CD4-positive, alpha-beta T cell treated with Interleukin-12 subunit alpha and Interleukin-12 subunit beta, for 1 hour (primary cell): ENCODE measurements at places on chromosomes 4 and X.

DNA sequence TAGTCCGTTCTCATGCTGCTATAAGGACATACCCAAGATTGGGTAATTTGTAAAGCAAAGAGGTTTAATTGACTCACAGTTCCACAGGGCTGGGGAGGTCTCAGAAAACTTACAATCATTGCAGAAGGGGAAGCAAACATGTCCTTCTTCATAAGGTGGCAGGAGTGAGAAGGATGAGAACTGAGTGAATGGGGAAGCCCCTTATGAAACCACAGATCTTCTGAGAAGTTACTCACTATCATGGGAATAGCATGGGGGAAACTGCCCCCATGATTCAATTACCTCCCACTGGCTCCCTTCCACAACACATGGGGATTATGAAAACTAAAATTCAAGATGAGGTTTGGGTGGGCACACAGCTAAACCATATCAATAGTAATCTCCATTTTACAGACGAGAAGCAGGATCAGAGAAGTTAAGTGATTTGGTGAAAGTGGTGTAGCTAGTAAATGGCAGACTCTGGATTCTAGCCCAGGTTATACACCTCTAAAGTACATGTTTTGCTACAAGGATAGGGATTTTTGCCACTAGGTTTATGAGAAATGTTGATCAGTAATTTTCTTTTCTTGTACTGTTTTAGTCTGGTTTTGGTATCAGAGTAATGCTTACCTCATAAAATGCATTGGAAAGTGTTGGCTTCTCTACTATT is 47.3 kb upstream of the C1GALT1C1 start:
- no peak for DNase-seq

- no peak for DNase-seq
Observed at GRCh38 chrX:69317721-69318120, 152.5 kb upstream of the PJA1 start.

GRCh38 chrX:115147220-115147619 is 42.0 kb upstream of the RBMXL3 start:
- no peak for DNase-seq

GRCh38 chr4:3212391-3213105 is 36.4 kb upstream of the MSANTD1 start:
- DNase-seq: no peak

DNA sequence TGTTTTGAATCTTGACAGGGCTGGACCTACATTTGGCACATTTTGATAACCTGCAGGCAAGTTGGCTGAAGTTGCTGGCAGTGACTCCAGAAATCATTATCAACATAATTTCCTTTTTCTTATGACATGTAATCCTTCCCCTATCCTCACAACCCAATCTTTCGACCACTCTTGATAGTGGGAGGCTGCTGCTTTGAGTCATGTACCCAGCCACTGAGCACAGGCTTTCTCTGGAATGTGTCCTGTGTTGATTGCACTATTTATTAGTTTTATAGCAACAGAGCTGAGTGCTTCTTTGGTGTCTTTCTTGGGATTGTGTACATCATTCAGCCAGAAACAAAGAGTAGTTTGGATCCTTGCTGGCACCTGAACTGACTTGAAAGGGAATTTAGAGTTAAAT is 183.1 kb upstream of the LEF1 start:
- DNase-seq: no peak

- no peak for DNase-seq
Observed at GRCh38 chr4:98517218-98518021, 141.0 kb downstream of the TSPAN5 start.

DNA sequence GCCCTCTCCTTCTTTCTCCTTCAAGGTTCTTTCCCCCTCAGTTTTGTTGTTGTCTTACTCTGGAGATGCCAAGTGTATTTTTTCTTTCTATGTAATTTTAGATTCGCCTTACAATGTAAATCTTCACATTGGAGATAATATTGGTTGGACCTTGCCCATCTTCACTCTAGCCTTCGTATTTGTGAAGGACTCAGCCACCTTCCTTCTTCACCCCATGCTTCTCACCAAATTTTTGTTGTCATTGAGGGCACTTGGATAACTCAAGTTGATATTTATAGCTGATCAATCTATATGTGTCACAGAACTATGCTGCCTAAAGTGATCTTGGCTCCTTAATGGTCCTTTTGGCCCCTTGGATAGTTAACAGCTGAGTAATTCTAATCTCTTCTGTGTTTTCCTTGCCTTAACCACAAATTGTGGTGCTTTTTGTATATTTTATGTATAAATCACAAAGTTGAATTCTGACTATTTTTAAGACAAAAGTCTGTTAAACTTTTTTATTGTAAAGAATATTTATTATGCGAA is 6.5 kb downstream of the SPRY1 start:
- DNase-seq: no peak

DNA sequence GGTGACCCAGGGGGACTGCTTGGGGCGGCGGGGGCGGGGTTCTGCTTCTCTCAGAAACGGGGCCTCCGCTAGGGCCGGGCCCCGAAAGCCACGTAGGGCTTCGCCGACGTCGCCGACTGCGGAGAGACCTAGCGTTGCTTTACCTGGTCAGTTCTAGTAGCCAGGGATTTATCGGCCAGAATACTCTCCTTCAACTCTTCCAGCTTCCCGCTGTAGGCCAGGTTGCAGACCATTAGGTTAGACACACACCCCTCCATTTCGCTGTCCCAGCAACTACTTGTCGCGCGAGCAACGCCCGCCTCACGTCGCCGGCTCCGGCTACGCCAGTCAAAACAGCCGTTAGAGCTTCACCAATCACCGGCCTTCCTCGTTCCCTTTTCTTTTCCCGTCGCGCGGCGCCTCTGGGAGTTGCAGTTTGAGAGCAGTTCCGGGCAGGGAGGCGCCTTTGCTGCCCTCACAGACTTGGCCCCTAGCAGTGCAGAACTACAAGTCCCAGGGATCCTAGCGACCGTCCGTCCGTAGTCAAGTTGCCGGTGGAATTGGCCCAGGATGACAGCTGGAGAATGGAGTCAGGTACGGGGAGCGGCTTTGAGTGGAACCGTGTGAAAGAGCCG is at the start of the genes ATG4A and PSMD10:
Gene ATG4A, plus strand, starts transcription at position 515 of the 614 bp plus-strand sequence. Its CDS starts 49 bp downstream, at position 564.
Gene PSMD10, minus strand, starts transcription at position 279 of the 614 bp plus-strand sequence. Its CDS starts 22 bp downstream, at position 257.
- peak; percentile 90 for DNase-seq

GRCh38 chr4:27024805-27025204 is 164.2 kb downstream of the STIM2 start:
- no peak for DNase-seq

GRCh38 chr4:1082215-1083182 is 30.9 kb downstream of the RNF212 start:
- DNase-seq: no peak

DNA sequence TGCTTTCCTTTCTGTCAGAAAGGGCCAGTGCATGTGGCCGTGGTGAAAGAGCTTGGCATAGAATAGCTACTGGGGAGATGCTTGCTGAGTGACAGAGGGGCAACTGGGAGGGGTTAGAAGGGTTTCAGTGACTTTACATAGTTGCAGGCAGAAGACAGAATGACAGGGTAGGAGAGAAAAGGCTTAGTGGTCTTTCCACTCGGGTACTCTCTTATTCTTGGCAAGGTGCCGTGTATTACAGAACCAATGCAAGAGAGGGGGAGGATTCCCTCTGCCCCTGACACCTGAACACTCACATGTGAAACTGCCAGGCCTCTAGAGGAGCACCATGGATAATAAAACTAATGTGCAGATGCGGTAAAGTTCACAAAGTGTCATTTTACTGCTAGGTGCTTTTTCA is 228.2 kb downstream of the MGST2 start:
- DNase-seq: no peak

GRCh38 chr4:139913398-139913990 is 240.5 kb downstream of the MAML3 start:
- DNase-seq: no peak

- DNase-seq: no peak
Observed at GRCh38 chr4:27245216-27245615, 384.6 kb downstream of the STIM2 start.

- no peak for DNase-seq
Observed at GRCh38 chr4:122010610-122011009, 58.8 kb upstream of the TRPC3 start.

DNA sequence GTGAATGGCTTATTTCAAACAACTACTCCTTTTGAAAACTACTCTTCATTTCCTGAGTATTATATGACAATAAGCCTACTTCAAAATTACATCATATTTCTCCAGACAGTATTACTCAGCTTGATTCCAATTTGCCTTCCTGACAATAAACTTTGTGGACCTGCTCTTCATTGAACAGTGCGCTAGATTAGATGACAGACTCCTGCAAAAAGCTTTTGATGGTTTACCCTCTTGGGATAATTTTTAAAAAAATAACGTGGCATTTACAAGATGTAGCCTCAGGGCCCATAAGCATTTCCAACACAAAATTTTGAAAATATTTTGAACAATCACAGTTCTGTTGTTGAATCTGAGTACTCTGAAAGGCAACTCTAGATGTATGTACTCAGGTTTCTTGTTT is 25.9 kb downstream of the MGAT4D start:
- DNase-seq: no peak

GRCh38 chr4:188960411-188961093 is 821.3 kb downstream of the TRIML1 start:
- DNase-seq: no peak

GRCh38 chr4:85953651-85954018 is 406.2 kb downstream of the MAPK10 start:
- no peak for DNase-seq

- DNase-seq: no peak
Observed at GRCh38 chr4:6986072-6986780, 56.9 kb upstream of the TADA2B start.

GRCh38 chr4:141246243-141246642 is 25.5 kb downstream of the ZNF330 start:
- no peak for DNase-seq

- DNase-seq: no peak
Observed at GRCh38 chrX:51024106-51024696, 113.7 kb downstream of the BMP15 start.

DNA sequence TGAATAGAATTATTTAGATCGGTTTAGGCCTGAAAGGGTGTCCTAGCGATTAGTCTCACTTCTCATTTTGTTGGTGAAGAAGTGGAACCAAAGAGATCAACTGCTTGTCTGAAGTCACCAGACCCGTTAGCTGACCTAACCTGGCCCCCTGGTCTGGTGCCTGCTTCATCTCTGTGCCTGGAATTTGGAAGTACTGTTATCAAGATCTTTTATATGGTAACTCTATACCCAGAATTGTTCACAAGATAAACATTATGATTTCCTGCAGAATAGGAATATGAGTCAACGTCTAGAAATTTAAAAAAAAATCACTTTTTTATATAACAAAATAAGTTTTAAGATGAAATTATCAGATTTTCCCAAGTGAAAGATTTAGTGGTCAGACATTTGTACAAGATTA is 37.2 kb downstream of the LRP2BP start:
- no peak for DNase-seq

GRCh38 chr4:145619639-145619996 is 433 bp downstream of the MMAA start:
- peak; percentile 60 for DNase-seq

DNA sequence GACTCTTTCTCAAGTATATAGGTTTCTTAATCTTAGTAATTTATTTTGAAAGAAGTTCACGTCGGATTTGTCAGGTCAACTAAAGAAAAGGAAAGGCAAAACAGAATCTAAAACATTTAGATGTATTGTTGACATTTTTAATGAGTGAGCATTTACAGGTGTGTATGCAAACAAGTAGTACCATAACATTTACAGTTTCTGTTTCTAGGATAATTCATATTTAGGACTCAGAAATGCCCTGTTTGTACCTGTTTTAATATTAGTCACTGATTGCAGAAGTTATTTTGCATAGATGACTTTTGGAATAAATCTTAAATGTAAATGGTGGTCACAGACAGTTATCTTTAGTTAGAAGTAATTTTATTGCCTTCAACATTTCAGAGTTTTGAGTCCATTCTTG is 151.3 kb upstream of the NUDT6 start:
- no peak for DNase-seq

GRCh38 chr4:3321295-3321889 is 28.6 kb downstream of the RGS12 start:
- DNase-seq: no peak

- DNase-seq: no peak
Observed at GRCh38 chr4:35461931-35462659, 782.2 kb downstream of the ARAP2 start.

- no peak for DNase-seq
Observed at GRCh38 chr4:12958436-12958835, 525.7 kb downstream of the RAB28 start.

GRCh38 chr4:151152028-151152427 is 52.6 kb downstream of the RPS3A start:
- no peak for DNase-seq

DNA sequence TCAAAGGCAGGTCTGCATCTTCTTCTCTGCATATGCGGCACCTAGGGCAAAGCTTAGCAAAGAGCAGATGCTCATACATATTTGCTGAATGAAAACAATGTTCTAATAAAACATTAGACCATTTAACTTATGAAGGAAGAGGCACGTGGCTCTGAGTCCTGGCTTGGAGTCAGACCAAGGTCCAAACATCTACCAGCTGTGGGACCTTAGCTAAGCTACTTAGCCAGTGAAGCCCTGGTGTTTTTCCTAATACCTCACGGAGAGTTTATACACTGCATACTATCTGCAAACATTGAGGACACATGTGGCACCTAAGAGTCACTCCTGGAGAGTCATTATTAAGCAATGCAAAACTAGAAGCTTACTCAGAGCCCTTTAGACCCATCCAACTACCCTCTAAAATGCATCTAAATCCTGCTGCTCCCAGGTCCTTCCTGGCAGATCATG is 9.0 kb downstream of the PDGFC start:
- no peak for DNase-seq

DNA sequence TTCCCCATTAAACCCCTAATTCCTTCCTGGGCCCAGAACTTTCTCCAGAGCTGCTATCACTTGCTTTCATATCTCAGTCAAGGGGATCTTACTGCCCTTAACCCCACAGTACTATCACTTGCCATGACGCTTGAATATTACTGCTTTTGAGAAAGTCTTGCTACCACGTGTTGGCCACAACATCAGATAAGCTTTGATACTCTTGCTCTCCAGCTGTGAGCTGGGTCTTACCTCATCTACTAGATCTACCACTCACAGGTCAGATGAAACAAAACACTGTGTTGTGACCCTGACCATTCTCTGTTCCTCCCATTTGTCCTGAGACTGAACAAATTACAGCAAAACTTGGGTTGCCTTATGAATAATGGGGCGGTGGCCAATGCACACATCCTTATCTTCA is 12.1 kb upstream of the TAPT1 start:
- no peak for DNase-seq

GRCh38 chr4:165016971-165017370 is 14.8 kb upstream of the TRIM60 start:
- DNase-seq: no peak

- no peak for DNase-seq
Observed at GRCh38 chr4:154189346-154189745, 302.3 kb downstream of the DCHS2 start.

- no peak for DNase-seq
Observed at GRCh38 chr4:174946246-174946645, 28.1 kb downstream of the ADAM29 start.
